ENCODE measurements at places on chromosomes 7 and 10.

DNA sequence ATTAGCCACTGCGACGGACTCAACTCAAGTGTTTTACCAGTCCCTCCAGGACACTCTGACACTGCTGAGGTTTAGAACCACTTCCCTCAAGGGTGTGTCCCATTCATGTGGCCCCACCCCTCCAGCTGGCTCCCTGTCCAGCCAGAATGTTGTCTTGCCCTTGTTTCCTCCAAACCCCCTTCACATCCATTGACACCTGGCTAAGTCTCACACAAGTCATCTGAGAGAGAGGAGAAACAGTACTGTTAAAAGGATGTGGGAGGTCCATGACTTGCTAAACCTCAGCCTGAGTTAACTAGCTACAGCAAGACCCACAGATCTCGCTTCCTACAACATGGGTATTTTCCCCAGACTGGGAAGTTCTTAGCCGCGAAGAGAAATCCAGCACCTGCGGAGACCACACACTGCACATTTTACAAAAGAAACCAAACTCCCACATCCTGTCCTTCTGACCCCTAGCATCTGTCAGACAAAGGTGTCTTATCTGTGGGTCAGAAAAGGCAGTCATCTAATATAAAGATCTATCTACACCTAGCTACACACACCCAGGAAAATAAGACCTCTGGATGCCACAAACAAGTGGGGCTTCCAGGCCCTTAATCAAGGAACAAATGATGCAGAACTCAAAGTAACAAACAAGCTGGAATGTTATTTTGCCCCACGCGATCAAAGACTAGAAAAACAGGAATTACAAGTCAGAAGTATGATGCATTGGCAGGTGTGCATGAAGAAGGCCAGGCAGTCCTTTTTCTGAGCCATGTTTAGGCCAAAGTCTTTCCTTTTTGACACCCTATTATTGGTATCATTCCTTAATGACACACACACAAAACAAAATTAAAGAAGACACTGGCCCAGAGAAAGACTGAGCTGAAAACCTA is 13.9 kb downstream of the OSBPL3 start:
- peak; percentile 35 for DNase-seq

DNA sequence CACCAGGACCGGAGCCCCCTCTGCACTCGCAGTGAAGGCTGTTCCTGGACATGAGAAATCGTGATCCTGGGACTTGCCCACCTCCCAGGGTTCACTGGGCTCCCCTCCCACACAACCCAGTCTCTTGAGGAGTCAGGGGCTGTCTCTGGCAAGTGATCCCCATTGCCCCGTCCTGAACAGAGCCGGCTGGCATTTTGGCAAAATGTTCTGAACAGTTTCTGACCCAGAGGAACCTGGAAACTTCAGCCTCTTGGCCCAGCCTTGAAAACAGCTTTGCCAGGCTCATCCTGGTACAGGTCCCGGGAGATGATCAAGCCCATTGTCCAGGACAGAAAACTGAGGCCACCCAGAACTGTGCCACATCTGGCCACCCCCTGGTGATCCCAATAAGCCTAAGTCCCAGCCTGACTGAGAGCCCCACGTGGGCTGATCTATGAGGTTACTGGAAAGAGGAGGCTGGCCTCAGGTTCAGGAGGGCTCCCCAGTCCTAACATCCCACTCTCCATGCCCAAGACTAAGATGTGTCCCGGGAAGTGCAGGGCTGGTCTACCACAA is 115.7 kb downstream of the OAT start:
- no peak for DNase-seq

- no peak for DNase-seq
These were observed 108.3 kb downstream of the NKX6-2 start for GRCh38 chr10:132677473-132678227.

DNA sequence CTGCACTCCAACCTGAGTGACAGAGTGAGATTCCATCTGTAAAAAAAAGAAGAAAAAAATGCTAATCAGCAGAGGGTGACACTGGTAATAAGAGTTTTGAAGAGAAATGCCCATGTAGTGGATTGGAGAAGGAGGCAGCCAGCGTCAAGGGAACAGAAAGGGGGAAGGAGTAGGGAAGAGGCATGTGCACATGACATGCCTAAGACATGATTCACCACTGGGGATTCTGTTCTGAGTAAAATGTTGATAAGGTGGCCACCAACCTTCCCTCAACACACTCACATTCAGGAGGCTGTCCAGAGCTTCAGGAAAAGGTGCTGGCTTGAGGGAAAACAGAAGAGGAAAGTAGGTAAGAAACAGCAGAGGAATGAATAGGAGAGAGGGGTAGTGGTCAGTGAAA is 39.9 kb downstream of the AKR1D1 start:
- no peak for DNase-seq

All from urinary bladder (tissue), 4 donors.